ENCODE measurements at places on chromosomes 3 and 15.

GRCh38 chr3:125179143-125179883, 33.2 kb downstream of the SLC12A8 start:
- peak; percentile 11 for DNase-seq

GRCh38 chr3:34263101-34263621, 464.7 kb downstream of the PDCD6IP start:
- peak; percentile 78 for DNase-seq

DNA sequence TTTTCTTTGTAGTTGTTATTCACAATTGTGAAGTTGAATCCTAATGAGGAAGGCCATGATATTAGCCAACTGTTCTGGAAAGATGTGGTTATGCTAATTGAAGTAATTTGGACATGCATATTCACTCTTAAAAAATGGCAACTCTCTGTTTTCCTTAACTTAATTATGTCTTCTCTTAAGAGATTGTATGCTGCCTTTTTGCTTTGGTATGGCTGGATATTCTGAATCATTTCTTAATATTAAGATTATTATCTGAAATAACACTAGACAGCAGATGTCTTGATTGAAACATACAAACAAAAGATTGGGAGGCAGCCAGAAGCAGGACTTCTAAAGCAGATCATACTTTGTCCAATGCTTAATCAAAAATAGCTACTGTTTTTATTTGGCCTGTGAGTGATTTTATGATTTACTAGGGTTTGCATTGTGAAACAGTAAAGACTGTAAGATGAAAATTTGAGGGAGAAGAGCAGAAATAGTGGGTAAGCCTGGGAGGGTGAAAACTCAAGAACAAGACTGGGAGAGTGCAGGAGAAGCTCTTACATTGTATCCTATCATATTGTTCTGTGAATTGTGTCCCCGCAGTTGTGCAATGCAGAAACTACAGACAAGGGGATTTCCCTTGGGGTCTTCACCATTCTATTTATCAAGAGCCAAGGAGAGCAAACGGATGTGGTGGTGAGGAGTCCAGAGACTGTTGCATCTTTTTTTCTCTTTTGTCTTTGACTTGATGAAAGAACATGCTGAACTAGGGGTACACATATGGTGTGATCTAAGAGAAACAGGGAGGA, 554.8 kb downstream of the TUSC7 start:
- no peak for DNase-seq

GRCh38 chr3:151816091-151816604, 2.2 kb downstream of the AADAC start:
- no peak for DNase-seq

- DNase-seq = no peak
Observed at GRCh38 chr3:149055575-149055974, 30.8 kb downstream of the HLTF start.

DNA sequence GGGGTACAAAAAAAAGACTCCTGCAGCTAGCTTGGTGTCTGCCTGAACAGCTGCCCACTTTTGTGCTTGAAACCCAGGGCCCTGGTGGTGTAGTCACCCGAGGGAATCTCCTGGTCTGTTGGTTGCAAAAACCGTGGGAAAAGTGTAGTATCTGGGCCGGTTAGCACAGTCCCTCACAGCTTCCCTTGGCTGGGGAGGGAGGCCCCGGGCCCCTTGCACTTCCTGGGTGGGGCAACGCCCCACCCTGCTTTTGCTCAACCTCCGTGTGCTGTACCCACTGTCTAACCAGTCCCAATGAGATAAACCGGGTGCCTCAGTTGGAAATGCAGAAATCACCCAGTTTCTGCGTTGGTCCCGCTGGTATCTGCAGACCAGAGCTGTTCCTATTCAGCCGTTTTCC, 211.7 kb upstream of the ZPLD1 start:
- no peak for DNase-seq

GRCh38 chr3:170635385-170635735, 49.5 kb upstream of the SLC7A14 start:
- no peak for DNase-seq

- DNase-seq = no peak
Observed at GRCh38 chr3:172892158-172892557, 141.6 kb downstream of the ECT2 start.

- no peak for DNase-seq
Observed at GRCh38 chr3:111684640-111685039, 89.5 kb upstream of the ZBED2 start.

GRCh38 chr15:63274427-63274826, 3.0 kb upstream of the APH1B start:
- no peak for DNase-seq

- DNase-seq = no peak
Observed at GRCh38 chr3:37183375-37183831, 9.0 kb upstream of the LRRFIP2 start.

- no peak for DNase-seq
Observed at GRCh38 chr15:69949485-69949884, 148.2 kb downstream of the TLE3 start.

- no peak for DNase-seq
Observed at GRCh38 chr3:187858041-187858440, 112.8 kb upstream of the BCL6 start.

DNA sequence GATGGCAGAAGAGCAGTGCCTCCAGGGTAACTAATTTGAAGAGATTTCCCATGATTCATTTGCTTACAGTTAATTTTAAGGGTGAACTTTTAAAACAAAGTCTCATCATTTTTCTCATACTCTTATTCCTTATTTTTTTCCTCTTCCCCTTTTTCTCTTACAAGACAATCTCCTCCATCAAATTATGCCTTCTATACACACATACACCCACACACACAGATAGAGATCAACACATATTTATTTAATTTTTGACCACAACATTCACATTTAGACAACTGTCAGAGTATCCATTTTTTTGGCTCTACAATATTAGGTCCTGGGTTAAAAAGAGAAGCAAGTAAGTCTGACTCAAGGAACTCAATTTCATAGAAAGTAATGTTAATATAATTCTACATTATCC, 37.6 kb downstream of the AAGAB start:
- DNase-seq = no peak

- DNase-seq = no peak
Observed at GRCh38 chr3:100782348-100782747, 73.1 kb downstream of the TFG start.

DNA sequence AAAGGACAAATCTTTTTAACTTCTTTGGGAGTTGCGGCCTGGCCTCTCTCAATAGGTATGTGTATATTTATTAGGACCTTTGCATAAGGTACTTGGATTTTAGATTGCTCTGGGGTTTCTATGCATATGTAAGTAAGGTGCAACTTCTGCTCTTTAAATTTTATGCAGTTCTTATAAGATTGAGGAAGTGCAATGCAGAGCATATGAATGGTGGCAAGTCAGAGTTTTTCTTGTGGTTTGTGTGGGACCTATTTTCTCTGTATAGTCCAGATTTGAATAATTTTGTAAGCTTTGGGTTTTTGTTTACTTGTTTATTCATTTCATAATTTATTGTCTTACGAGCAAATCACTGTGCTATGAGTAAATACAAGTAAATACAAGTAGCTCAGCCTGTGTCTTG, 101.5 kb downstream of the ATG7 start:
- peak; percentile 52 for DNase-seq

- DNase-seq = no peak
Observed at GRCh38 chr15:23518104-23518503, 47.4 kb upstream of the MKRN3 start.

GRCh38 chr3:162555761-162556160, 1059.2 kb downstream of the OTOL1 start:
- no peak for DNase-seq

- DNase-seq = no peak
Observed at GRCh38 chr3:150170852-150171520, 200.3 kb upstream of the PFN2 start.

DNA sequence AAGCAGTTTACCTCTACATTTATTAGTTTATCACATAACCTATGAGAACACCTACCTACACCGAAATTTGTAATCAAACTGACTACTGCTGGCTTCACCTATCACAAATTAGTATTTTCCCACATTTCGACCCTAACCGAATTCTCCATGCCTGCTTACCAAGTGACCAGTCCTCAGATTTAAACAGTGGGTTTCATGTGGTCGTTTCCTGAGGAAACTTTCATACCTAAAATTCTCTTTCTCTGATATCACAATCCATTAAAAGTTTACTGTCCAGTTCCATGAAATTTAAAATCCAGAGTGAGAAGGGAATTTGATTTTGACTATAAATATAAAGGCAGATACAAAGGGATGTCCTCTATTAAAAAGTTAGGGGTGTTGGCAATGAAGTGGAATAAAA, 1.9 kb downstream of the PLOD2 start:
- no peak for DNase-seq

Data from Kasumi-1 (cell line).